Activated CD8-positive, alpha-beta T cell treated with anti-CD3 and anti-CD28 coated beads for 36 hours (primary cell): ENCODE measurements at places on chromosomes 11 and 22.

GRCh38 chr22:39114112-39114511, 17.1 kb downstream of the APOBEC3H start:
- no peak overlapping the region for H3K4me3 ChIP-seq
- peaks cover 55% of the 10 kb centered on the region for H3K4me1 ChIP-seq
- peak overlapping the region; percentile 30 for H3K27ac ChIP-seq
- no peak for DNase-seq

DNA sequence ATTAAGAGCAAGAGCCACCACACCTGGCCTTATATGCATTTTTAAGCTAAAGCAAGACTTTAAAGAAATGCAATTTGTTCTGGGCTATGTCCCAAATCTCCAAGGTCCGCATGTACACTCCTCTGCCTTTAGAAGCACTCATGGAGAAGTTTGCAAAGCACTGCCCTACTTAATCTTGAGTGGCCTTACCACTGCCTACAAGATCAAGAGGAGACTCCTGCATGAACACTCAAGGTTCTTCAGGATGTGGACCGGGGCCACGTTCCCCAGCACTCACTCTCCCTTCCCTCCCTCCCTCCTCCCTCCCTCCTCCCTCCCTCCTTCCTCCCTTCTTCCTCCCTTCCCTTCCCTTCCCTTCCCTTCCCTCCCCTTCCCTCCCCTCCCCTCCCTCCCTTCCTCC, 63.2 kb upstream of the HSPA8 start:
- peaks cover 5% of the 10 kb centered on the region for H3K4me1 ChIP-seq
- no peak overlapping the region for H3K27ac ChIP-seq
- no peak overlapping the region for H3K4me3 ChIP-seq
- no peaks in the 10 kb centered on the region for H3K36me3 ChIP-seq
- H3K27me3 ChIP-seq, result no peaks in the 10 kb centered on the region

DNA sequence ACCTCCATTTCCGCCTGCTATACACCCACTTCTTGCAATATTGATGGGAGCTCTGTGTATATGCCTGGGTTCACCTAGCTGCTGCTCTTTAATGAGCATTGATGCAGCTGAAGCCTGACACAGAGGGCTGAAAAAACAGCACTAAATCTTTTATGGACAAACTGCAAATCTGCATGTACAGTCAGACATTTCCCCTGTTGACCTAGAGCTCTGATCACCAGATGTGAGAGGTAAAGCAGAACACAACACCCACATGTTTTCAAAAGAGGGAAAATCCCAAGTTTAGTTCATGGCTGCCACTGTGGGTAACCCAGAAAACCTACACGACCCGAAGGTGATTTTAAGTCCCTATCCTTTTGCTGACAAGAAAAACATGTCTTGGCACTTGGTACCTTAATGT, 303.0 kb upstream of the PITPNB start:
- no peaks in the 10 kb centered on the region for H3K36me3 ChIP-seq
- H3K27ac ChIP-seq, result no peak overlapping the region
- H3K4me1 ChIP-seq, result peaks cover 1% of the 10 kb centered on the region
- DNase-seq, result no peak
- no peak overlapping the region for H3K4me3 ChIP-seq
- no peaks in the 10 kb centered on the region for H3K27me3 ChIP-seq

DNA sequence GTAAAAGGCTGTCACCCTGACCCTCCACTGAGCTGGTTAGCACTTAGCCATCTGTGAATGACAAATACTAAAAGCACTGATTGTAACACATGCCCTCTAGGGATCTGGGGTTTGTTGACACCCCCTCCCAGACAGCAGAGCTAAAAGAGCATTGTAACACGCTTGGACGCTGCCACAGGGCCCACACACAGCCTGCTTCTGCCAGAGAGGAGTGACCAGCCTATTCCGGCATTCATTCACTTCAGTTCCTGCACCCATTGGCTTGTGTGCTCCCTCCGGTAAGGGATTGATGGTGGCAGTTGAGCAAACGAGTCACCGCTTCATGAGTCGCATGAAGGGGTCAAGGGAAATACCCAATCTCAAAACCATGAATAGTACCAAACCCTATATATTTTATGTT, 15.8 kb downstream of the OR10D3 start:
- DNase-seq, result peak; percentile 5
- H3K4me1 ChIP-seq, result no peaks in the 10 kb centered on the region
- no peaks in the 10 kb centered on the region for H3K36me3 ChIP-seq
- no peak overlapping the region for H3K4me3 ChIP-seq
- no peak overlapping the region for H3K27ac ChIP-seq

GRCh38 chr22:29480512-29481264, 670 bp downstream of the NEFH start:
- peak; percentile 65 for DNase-seq
- H3K27ac ChIP-seq, result peak overlapping the region; percentile 43
- peaks cover 3% of the 10 kb centered on the region for H3K36me3 ChIP-seq
- peaks cover 14% of the 10 kb centered on the region for H3K4me1 ChIP-seq
- peak overlapping the region; percentile 73 for H3K4me3 ChIP-seq

DNA sequence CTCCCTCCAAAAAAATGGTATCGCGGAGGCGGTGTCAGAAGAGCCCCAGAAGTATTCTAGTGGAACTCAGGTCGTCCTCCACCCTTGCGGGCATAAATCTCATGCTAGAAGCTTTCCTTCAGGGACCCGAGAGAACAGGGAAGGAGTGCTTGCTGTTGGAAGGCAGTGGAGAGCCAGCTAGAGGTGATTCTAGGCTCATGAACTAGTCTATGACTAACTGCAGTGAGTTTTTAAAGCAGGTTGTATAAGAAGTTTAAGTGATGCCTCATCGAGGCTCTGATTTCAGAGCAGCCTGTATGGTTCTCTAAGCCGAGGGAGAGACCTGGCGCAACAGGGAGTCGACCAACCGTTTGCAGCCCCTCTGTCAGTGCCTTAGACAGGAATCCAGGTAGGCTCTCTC, 85.7 kb downstream of the TBC1D22A start:
- no peak for DNase-seq
- H3K4me1 ChIP-seq, result peaks cover 31% of the 10 kb centered on the region
- H3K4me3 ChIP-seq, result no peak overlapping the region
- H3K27ac ChIP-seq, result no peak overlapping the region
- H3K36me3 ChIP-seq, result peaks cover 27% of the 10 kb centered on the region

DNA sequence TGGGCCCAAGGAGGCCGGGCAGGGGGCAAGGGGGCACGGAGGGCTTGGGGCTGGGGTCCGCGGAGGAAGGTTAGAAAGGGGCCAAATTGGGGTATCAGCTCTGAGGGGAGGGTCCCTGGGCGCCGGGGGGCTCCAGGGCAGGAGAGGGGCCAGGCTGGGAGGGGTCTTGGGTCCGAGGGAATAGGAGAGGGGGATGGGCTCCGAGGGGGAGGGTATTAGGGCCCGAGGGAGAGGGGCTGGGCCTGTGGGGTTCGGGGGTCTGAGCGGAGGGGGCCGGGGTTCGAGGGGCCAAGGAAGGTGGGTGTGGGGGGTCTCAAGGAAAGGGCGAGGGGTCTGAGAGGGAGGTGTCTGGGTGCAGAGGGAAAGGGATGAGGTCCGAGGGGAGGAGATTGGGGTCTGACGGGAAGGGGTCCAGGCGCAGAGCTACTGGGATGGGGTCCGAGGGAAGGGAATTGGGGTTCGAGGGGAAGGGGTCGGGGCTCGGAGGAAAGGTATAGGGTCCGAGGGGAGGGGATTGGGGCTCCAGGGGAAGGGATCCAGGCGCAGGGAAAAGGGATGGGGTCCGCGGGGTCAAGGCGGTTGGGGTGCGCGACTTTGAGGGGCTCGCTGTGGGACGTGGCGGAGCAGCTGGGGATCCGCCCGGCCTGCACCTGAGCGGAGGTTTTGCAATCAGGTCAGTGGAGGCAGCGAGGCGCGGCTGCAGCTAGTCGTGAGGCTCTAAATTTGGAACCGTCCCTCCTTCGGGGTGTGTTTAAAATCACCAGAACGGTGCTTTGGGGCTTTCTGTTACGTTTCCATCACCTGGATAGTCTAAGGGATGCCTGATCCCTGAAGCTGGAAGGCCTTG, 728 bp downstream of the CTTN start:
- peak overlapping the region; percentile 56 for H3K4me3 ChIP-seq
- peaks cover 34% of the 10 kb centered on the region for H3K27me3 ChIP-seq
- H3K36me3 ChIP-seq, result peaks cover 1% of the 10 kb centered on the region
- H3K4me1 ChIP-seq, result peaks cover 35% of the 10 kb centered on the region
- DNase-seq, result peak; percentile 47

DNA sequence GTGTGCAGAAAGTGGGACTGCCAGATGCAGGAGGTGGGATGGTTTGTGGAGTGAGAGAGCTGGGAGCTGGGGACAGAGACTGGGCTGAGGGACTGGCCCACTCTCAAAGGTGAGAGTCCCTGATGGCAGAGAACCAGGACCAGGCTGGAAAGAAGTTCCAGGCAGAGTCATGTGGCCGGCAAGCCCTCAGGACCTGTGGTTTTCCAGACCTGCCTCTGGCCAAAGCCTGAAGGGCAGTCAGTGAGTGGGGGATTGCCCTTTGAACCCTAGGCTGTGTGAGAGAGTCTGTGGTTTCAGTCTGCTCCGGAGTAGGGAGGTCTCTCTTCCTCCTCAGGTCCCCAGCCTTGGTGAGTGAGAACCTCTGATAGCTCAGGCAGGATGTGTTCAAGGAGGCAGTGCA, 17.0 kb downstream of the KCNC1 start:
- no peaks in the 10 kb centered on the region for H3K4me1 ChIP-seq
- no peaks in the 10 kb centered on the region for H3K36me3 ChIP-seq
- no peak for DNase-seq
- no peak overlapping the region for H3K27ac ChIP-seq
- H3K4me3 ChIP-seq, result no peak overlapping the region
- H3K27me3 ChIP-seq, result peaks cover 5% of the 10 kb centered on the region
